ENCODE measurements at places on chromosomes 2 and 18.
A peak's percentile ranks its signal among the peaks of the same experiment; 100 is the strongest.

DNA sequence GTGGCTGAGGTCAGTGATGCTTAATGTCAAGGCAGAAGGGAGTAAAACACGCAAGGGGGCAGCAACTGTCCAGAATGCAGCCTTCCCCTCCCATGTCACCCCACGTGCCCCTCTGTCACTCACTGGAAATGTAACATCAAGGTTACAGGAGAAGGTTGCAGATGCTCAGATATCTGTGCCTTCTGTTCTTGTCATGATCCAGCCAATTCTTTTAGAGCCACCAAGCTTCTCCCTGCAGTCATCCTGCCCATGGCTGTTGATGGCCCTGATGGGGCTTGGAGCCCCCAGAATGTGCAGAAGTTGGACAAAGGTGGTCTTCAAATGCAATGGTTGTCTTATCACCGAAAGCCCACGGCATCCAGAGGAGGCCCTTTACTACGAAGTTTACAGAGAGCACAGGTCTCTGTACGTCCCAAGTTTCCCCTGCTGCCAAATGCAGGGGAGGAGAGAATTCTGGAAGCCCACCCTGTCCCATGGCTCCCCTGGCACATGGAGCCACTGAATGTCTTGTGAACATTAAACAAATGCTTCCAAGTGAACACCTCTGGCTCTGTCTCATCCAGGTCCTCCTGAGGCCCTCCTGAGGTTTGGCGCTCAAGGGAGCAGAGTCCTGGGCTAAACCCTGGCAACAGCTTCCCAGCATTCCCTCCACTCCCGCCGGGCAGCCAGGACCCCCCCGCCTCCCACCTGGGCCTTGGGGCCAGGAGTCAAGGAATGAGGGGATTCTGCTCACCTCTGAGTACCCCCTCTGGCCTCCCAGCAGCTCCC, 4.5 kb upstream of the GPR55 start:
- peak; percentile 23 for DNase-seq

DNA sequence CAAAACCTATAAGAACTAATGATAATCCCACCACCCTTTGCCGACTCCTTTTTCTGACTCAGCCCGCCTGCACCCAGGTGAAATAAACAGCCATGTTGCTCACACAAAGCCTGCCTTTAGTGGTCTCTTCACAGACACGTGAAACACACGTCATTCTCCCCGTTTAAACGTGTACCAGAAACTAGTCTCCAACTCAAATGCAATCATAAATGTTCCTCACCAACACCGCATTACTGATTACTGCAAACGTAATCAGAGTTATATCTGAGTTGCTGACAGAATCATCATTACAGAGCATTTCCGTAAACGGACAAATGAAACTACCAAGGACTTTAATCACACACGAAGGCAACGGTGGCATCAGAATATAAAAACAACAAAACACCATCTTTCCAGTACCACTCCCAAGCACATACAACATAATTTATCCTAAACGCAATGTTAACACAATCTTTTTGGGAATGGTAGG, 1.9 kb downstream of the CLK1 start:
- peak; percentile 91 for DNase-seq

GRCh38 chr2:217858519-217859491, 144.0 kb downstream of the TNS1 start:
- peak; percentile 94 for DNase-seq

- no peak for DNase-seq
Observed at GRCh38 chr18:52826994-52827393, 487.0 kb downstream of the DCC start.

- DNase-seq, result no peak
Observed at GRCh38 chr18:79792096-79792987, 5.4 kb upstream of the KCNG2 start.

DNA sequence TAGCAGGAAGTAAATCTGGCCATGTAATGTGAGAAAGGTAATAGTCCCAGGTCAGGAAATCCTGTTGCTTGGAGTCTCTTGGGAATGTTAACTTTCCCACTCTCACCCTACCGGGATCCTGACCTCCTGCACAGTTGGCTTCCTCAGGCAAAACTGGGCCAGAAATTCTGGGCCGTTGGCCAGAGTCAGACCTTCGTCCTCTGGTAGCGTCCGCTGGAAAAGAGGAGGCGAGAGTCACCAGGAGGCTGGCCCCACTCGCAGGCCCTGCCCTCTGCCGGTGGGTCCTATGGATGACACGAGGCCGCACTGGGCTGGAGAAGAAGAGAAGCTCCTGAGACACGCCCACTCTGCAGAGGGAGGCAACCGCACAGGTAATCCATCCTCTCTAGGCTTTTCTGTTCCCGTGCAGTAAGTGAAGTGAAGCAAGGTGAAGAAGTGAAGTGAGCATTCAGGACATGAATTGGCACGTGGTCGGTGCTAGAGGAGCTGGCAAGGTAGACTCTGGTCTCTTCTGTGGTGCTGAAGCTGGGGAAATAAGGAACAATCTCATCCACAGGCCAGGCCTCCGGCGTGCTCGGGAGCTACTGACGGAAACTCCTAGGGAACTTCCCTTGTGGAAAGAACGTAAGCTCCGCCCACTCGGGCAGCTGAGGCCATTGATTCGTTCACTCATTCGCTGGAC, 182.7 kb upstream of the GLI2 start:
- peak; percentile 88 for DNase-seq

- no peak for DNase-seq
Observed at GRCh38 chr2:148596018-148596417, 48.5 kb upstream of the EPC2 start.

GRCh38 chr2:69499242-69499641, 62.0 kb upstream of the NFU1 start:
- DNase-seq, result no peak

GRCh38 chr2:168904358-168904757, 3.3 kb downstream of the G6PC2 start:
- no peak for DNase-seq

DNA sequence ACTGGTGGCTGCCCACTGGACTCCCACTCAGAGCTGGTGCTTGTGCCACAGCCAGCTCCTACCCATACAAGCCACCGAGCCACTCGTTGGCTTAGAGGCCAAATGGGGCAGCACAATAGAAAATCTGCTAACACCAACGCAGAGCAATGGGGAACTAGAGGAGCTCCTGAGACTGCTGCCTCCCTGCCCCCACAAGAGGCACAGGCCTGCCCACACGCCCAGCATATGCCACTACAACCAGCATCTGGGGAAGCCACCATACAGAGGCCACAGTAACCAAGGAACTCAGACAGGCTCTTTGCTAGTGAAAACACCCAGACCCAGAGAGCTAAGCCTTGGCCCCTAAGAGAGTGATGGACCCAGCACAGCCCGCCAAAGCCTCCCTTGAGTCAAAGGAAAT, 231.2 kb upstream of the RAB6C start:
- DNase-seq, result no peak

DNA sequence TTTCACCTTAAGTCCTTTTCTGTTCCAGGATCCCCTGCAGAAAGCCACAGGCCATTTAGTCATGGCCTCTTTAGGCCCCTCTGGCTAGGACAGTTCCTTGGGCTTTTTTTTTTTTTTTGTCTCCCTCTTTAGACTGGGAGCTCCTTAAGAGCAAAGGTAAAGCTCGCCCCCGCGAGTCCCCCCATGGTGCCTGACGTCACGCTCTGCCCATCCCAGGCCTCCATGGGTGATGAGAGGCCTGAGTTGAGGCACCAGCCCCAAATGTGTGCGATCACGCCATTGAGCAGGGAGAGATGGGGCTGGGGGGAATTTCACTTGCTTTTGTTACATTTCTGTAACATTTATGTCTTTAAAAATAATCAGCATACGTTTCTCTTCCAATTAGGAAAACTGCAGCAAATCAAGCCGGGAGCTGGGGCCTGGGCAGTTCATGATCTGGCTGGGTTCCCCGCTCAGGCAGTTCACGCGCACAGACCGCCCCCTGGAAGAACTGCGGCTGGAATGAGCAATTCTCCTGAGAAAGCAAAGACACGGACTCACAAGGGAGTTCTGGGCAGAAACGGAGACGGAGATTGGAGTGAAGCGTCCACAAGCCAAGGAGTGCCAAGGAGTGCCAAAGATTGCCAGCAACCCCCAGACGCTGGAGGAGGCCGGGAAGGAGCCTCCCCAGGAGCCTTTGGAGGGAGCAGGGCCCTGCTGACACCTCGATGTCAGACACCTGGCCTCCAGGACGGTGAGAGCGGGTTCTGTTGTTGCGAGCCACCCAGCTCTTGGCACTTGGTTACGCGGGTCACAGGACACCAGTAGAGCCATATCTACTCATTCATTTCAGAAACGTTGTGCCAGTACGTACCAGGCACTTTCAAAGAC, 108.4 kb upstream of the ODC1 start:
- no peak for DNase-seq

- no peak for DNase-seq
Observed at GRCh38 chr2:106159866-106160785, 34.0 kb downstream of the UXS1 start.

DNA sequence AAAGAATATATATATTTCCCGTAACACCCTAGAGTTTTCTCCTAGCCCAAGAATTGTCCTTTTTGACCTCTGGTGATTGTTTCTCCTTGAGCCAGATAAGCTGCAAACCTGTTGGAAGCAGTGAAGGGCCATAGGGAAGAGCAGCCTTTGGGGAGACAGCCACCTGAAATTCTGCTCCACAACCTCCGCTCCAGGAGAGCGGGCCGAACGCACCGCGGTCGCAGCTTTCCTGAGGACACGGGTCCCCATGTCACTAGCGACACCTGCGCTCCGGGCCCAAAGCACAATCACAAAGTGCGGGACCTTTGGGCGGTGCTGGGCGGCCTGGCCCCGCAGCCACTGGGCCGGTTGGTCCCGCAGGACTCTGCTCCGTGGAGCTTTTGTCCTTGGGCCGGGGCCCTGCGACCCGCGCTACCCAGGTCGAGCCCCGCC, 557 bp upstream of the DSG2 start:
- no peak for DNase-seq

DNA sequence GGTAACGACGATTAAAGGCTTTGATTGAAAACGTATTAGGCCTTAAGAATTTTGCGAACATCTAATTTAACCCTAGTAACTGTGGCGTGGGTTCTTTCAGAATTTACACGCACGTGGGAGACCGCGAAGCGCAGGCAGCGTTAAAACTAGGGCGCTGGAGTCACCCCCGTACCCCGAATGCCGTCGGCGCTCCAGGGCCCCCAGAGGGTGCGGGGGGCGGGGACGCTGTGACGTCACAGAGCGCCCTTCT, 673 bp upstream of the SMCHD1 start:
- DNase-seq, result peak; percentile 88

- peak; percentile 87 for DNase-seq
Observed at GRCh38 chr2:233210843-233211547, 40.5 kb upstream of the ATG16L1 start.

DNA sequence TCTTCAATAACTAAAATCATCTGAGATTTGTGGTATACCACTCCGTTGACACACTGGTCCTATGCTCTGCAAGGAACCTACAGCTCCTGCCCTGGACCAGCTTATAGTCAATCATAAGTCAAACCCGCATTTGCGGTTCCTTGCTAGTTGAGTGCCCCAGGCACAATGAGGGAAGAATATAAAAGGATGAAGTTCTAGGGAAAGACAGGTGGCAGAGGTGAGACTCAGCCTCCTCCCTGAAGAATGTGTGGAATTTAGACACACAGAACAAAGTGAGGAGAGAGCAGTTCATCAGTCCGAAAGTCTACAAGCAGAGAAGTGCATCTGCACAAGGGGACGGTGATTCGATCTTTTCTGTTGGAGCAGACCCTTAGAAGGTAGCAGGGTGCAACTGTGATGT, 615.0 kb upstream of the FANCL start:
- DNase-seq, result no peak

DNA sequence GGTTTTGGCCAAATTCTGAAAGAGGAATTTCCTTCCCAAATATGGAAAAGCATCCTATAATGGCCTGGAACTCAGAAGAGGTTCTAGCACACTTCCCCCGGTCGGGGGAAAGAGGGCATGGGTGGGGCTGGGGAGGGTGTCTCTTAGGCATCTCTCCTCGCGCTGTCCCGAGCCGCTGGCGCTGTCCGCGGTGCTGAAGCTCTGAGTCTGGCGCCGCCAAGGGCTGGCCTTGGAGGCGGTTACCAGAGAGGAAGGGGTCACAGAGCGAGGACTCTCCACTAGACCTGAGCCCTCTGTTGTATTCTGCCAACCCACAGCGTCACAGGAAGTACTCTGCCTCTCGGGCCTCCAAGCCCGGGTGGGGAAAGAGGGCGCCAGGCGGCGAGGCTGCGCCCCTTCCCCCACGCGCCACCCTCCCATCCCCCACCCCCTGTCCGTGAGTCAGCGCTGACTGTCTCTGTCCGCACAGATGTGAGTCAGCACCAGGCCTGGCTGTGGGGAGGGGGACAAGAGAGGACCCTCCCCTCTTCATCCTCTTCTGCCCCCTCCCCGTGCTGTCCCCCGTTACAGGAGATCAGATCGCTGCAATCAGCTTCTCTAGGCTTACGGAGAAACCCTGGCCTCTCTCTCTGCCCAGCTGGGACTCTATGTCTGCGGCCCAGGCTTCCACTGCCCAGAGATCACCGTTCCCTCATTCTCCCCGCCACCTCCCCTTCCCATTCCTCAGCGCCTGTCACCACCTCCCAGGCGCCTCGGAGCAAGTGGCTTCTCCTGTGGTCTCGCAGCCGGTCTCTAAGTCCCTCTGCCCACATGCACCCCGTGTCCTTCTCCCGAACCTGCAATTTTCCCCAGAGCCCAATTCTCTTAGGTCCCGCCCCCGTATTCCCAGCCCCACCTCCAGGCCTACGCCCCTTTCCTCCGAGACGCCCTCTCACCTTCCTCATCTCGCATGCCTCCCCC, 779 bp downstream of the PTPRN start:
- DNase-seq, result peak; percentile 88

GRCh38 chr18:21851327-21851961, 110.9 kb downstream of the MIB1 start:
- peak; percentile 26 for DNase-seq

- no peak for DNase-seq
Observed at GRCh38 chr2:71498261-71498701, 44.9 kb downstream of the DYSF start.

DNA sequence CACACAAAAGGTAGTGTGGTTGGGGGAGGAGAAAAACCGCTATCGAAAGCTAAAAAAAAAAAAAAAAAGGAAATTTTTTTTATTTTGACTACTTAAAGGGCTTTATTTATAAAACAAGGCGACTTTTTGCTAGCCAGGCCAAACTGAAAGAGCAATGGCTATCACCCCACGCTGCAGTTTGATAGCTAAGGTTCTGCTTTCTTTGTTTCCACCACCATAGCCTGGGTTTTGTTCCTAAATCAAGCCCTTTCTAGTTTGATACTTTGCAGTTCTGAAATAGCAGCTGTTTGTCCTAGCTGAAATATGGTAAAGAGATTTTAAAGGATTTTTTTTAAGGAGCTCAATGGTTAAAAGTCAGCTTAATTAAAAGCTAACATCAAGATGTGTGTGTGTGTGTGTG, 67.4 kb upstream of the ABCA12 start:
- DNase-seq, result no peak

GRCh38 chr2:179569831-179570233, 291.6 kb downstream of the ZNF385B start:
- no peak for DNase-seq

- DNase-seq, result no peak
Observed at GRCh38 chr2:170911314-170911889, 17.7 kb upstream of the GORASP2 start.
